ENCODE measurements at places on chromosomes 2 and 18.

- DNase-seq = peak; percentile 77
These were observed 238.5 kb upstream of the FANCL start for GRCh38 chr2:58479535-58480140.

- DNase-seq = no peak
These were observed 40.7 kb upstream of the RAB27B start for GRCh38 chr18:54787616-54788015.

DNA sequence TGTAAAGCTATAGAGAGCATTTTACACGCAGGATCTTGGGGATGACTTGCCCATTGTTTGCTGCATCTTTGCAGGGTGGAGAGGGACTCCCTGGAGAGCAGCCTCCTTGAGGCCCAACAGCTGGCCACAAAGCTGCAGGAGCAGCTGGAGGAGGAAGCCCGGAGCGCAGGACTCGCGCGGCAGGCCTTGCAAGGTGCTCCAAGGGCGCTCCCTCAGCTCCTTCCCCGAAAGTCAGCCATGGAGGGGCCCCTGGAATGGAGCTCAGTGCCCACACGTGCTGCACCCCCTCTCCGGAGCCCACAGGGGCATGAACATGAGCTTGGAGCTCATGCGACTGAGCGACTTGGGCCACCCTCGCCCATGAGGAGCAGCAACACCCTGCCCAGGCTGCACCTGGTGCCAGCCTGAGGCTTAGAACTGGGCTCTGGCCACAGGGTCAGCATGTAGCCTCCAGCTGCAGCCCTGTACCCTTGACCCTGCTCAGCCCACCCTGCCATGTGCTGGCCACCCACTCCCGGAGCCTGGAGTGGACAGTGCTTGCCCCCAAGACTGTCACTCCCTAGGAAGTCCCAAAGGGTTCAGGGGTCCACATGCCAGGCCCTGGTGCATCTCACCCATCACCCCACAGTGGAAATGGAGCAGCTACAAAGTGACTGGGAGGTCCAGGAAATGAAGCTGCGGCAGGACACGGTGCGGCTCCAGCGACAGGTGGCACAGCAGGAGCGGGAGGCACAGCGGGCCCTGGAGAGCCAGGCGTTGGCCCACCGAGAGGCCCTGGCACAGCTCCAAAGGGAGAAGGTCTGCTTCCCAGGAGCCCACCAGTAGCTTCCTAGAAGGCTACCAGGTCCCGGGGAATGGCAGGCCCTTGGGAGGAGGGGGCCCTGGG, 43.0 kb downstream of the CROCC2 start:
- no peak for DNase-seq

DNA sequence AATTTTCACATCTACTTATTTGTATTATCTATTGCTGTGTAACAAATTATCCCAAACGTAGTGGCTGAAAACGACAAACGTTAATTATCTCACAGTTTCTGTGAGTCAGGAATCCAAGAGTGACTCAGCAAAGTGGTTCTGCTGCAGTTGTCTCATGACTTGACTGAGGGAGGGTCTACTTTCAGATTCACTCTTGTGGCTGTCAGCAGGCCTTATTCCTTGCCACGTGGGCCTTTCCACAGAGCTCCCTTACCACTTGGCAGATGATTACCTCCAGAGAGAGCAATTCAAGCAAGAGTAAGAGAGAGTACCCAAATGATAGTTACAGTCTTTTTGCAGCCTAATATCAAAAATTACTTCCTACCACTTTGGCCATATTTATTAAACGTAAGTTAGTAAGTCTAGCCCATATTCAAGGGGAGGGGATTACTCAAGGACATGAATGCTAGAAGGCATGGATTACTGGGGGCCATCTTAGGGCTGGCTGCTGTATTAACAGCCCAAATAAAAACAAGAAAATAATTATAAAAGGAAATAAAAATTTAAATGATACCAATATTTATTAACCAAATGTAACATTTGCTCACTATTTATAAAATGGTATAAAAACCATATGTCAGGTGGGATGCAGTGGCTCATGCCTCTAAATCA, 48.7 kb upstream of the NBEAL1 start:
- no peak for DNase-seq

DNA sequence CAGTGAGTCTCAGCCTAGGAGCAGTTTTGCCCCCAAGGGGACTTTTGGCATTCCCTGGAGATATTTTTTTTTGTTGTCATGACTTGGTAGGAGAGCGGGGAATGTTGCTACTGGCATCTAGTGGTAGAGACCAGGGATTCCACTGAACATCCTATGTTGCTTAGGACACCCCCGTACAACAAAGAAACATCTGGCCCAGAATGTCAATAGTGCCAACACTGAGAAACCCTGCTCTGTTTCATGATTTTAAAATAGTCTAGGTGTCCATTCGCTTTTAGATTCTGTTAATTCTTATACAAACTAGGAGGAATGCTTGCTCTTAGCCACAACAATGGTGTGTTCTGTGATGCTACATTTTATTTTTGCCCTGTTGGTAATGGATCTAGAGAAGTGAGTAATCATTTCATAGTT, 225.8 kb upstream of the SIX3 start:
- peak; percentile 62 for DNase-seq

GRCh38 chr2:107737756-107738155, 88.9 kb upstream of the RGPD4 start:
- DNase-seq = no peak

DNA sequence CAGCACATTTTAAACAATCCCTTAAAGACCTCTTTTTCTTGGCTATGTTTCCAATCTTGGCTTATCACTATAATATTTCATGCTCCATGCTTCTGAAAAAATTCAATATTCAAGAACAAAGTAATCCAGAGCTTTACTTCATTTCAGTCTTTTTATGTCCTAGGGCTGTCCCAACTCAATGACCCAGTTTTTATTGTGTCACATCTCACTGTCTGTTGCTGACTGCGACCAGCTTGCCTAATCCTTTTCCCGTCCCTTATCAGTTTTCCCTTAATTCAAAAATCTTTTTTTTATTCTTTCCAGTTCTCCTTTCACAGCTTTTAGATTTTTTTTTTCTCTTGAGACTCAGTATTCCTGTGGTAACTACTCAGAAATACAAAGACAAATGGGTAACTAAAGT, 10.2 kb downstream of the TMEM17 start:
- no peak for DNase-seq

GRCh38 chr2:46142546-46143428, 154.4 kb upstream of the EPAS1 start:
- no peak for DNase-seq

GRCh38 chr18:33960417-33960816, 264.3 kb downstream of the NOL4 start:
- DNase-seq = peak; percentile 28

DNA sequence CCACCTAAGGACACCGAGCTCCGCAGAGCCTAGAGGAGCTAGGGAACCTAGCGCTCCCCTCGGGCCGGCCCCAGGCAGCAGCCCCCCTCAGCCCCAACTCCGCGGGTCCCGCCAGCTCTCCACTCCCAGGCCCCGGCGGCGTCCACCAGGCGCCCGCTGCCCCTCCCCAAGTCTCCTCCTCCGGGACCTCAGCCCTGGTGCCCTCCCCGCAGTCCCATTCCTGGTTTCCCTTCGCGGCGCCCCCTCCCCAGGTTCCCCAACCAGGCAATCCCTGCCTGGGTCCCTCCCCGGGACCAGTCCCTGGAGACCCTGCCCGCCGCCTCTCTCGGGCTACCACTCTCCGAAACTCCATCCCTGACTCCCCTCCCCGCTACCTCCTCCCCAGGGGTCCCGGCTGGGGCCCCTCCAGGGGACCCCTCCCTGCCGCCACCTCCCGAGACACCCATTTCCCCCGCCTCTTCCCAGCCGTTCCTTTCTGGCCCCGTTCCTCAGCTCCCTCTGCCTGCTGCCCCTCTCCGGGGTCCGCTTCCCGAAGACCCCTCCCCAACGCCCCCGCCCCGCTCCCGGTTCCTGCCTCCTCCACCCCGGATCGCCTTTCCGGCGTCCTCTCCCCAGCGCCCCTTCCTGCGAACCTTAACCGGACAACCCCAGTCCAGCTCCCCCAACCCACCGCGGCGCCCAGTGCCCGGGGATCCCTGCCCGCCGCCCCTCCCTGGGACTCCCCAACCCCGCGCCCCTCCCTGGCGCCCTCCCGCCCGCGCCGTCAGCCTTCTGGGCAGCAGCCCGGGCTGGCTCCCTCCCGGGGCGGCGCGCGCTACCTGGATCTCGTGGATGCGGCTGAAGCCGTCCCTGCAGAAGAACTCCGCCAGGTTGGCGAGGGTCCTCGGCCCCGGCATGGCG, 678 bp downstream of the CYP27C1 start:
- DNase-seq = no peak

- DNase-seq = no peak
These were observed 26.1 kb downstream of the SLC14A1 start for GRCh38 chr18:45749918-45750689.

GRCh38 chr2:154707994-154708575, 9.6 kb downstream of the KCNJ3 start:
- DNase-seq = no peak

GRCh38 chr2:9692456-9693195, 61.8 kb upstream of the YWHAQ start:
- no peak for DNase-seq

- no peak for DNase-seq
These were observed 31.0 kb downstream of the ZC3H15 start for GRCh38 chr2:186517090-186517489.

- DNase-seq = no peak
These were observed 215.8 kb downstream of the ALK start for GRCh38 chr2:29705616-29706015.

DNA sequence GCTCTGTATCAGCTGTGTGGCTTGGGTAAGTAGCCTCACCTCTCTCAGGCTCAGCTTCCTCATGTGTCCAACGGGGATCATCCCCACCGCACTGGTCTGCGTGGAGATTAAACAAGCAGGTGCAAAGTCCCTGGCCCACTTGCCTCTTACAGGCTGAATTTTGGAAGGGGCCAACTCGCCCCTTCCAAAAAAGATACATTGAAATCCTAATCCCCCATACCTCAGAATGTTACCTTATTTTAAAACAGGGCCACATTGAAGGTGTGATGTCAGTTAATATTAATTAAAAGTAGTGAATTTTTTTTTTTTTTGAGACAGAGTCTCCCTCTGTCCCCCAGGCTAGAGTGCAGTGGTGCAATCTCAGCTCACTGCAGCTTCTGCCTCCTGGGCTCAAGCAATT, 34.8 kb downstream of the TBC1D8 start:
- DNase-seq = no peak

DNA sequence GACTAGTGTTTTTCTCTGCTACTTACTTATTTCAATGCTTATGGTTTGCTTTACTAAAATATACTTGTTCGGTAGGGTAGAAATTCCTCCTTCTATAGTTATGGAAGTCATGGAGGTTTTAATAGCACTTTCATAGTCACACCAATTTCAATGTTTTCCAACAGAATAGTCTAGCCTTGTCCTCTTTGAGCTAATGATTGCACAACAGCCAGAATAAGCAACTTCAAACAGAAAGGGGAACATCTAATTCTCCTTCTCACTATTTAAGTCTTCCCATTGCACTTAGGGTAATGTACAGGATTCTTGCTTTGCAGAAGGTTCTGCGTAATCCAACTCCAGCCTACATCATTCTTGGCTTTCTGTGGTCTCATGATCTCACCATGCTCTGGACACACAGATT, 287.7 kb upstream of the GCFC2 start:
- DNase-seq = no peak

DNA sequence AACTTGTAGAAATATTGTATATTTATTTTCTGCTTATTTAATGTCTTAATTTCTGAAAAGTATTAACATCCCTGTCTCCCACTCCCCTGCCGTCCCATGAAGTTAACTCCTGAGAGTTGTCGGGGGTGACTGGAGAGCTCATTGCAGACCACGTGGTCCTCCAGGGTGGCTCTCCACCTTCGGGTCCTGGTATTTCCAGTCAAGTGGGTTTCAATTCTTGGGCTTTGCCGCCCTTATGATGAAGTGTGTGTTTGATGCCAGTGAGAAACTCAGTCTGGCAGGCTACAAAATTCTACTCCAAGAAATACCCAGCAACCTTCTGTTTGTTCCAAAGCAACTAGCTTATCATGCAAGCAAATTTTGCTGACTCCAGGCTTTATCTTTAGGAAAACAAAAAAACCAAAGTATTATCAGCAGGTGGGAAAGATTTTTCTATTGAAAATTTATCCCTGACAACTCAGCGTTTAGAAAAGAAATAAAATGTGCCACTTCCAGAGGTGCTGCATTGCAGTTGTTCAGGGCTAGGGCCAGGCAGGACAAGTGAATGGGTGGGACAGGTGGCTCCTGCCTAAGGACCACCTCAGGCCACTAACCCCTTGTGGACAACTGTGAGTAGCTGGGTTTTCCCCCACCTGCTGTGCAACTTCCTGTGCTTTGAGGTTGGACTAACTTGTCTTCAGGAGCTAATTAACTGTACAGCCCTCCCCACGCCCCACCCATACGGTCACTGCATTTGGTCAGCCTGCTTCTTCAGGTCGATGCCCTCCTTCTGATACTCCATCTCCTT, 46.6 kb downstream of the BCL2L11 start:
- DNase-seq = no peak

- DNase-seq = no peak
These were observed 445.8 kb upstream of the ACVR2A start for GRCh38 chr2:147398996-147399395.

DNA sequence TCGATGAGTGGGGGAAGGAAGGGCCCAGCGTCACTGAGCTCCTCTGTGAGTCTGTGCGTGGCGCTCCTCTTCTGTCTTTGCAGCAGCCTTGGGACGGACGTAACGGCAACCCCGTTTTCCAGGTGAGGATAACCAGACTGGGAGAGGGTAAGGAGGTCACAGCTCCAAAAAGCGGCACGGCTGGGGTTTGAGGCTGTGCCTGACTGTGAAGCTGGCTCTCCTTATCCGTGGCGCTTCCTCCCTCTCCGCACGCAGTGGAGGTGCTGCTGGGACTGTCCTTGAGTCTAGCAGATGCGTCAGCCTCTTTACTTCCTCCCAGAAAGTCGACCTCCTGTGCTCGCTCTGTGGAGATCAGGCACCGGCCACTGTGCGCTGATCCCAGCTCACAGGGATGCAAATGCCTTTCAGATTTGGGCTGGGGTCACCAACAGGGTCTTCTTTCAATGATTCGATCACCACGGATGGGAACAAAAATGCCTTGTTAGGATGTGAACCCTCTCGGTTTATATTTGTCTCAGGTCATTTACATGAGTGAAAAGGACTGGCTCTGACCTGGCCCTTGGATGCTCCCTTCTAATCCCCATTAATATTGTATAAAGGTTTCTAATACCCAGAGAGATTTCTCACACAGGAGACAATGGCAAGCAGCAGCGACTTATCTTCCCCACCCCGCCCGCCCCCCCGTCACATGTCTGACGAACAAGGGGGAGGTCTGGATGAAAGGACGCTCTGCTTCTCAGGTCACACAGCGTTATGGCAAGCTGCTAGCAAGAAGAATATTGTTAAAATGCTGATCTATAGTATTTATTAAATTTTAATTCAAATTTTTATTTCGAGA, 30.1 kb upstream of the E2F6 start:
- DNase-seq = no peak

GRCh38 chr2:121431214-121431613, 99.5 kb upstream of the RNU4ATAC start:
- DNase-seq = no peak

- no peak for DNase-seq
These were observed 19.9 kb upstream of the RAB31 start for GRCh38 chr18:9688036-9688741.

- DNase-seq = no peak
These were observed 282.6 kb downstream of the TDRD15 start for GRCh38 chr2:21406386-21406785.

GRCh38 chr2:124353656-124354055, 328.6 kb downstream of the CNTNAP5 start:
- DNase-seq = no peak

- no peak for DNase-seq
These were observed 17.0 kb downstream of the TGFA start for GRCh38 chr2:70536517-70537055.

All from NCI-H2081 treated with DMSO at 0.1 percent for 48 hours (cell line).